ENCODE measurements at places on chromosomes 4 and X. TPM values are rescaled to one million over a fixed set of nuclear protein-coding genes. Genes with fewer than 3 reads are reported as not detected.
A peak's percentile ranks its signal among the peaks of the same experiment; 100 is the strongest.

- H3K36me3 ChIP-seq, result no peaks in the 10 kb centered on the region
- H3K27me3 ChIP-seq, result peaks cover 38% of the 10 kb centered on the region
Observed at GRCh38 chrX:805103-805670, 174.6 kb downstream of the SHOX start.

DNA sequence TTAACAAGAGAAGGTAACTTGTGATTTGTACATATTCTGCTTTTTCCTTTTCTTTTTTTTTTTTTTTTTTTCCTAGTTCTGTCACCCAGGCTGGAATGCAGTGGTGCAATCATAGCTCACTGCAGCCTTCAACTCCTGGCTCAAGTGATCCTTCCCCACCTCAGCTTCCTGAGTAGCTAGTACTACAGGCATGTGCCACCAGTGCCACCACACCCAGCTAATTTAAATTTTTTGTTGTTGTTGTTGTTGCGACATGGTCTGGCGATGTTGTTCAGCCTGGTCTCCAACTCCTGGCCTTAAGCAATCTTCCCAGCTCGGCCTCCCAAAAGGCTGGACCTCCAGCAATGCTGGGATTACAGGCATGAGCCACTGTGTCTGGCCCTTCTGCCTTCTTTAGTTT lies 1.5 kb upstream of the TACR3 start:
- no peaks in the 10 kb centered on the region for H3K27me3 ChIP-seq
- no peaks in the 10 kb centered on the region for H3K4me1 ChIP-seq
- peak; percentile 5 for DNase-seq
- no peak overlapping the region for H3K27ac ChIP-seq
- no peaks in the 10 kb centered on the region for H3K36me3 ChIP-seq
- no peak overlapping the region for H3K4me3 ChIP-seq

DNA sequence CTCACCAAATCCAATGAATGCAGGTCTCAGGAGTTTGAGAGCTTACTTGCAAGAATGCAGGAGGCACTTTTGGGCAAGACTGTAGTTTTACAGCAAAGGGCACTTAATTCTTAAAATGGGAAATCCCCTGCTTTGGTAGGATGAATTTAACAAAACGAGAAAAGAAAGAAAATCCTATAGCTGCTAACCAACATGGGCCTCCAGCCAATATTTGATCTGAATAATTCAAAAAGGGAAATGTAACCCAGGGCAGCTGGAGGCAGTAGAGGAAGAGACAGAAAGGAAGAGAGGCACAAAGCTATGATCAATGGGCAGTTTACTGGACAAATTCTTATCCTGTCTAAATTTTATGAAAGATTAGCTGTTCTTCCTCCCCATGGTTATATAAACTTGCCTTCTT lies 142.3 kb downstream of the SH3KBP1 start:
- peaks cover 9% of the 10 kb centered on the region for H3K4me1 ChIP-seq
- no peaks in the 10 kb centered on the region for H3K36me3 ChIP-seq
- no peak for DNase-seq
- no peak overlapping the region for H3K27ac ChIP-seq

- no peak overlapping the region for H3K27ac ChIP-seq
- no peaks in the 10 kb centered on the region for H3K36me3 ChIP-seq
Observed at GRCh38 chr4:121784975-121785374, 16.1 kb upstream of the EXOSC9 start.

DNA sequence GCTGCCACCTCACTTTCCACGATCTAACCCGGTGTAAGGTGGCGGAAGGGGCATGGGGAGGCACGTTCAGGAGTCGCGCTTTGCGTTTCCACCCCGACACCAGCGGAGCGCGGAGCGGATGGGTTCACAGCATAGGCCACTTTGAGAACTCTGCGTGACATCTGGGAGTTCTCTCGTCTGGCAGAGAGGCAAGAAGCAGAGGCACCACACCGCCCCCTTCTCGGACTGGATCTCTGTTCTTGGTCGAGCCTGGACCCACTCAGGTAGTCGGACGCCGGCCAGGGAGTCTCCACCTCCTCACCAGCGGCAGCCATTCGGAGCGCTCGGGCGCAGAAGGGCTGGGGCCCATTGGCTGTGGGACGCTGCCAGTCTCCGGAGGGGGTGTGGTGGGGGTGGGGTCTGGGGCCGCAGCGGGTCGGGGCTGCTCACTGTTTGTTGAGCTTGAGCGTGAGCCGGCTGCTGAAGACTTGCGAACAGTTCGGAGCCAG lies at the start of gene DACH2:
Gene DACH2, plus strand, starts transcription at position 428 of the 488 bp plus-strand sequence.
- no peak within 1 kb of the TSS for H3K27ac ChIP-seq
- no peaks in the 10 kb centered on the region for H3K4me1 ChIP-seq
- no peak for DNase-seq
- H3K27me3 ChIP-seq, result peaks cover 8% of the 10 kb centered on the region
- no peak within 1 kb of the TSS for H3K4me3 ChIP-seq

GRCh38 chrX:112734290-112734689 lies 54.6 kb upstream of the LHFPL1 start:
- no peaks in the 10 kb centered on the region for H3K27me3 ChIP-seq
- H3K4me1 ChIP-seq, result no peaks in the 10 kb centered on the region

GRCh38 chr4:3213106-3213425 lies 35.9 kb upstream of the MSANTD1 start:
- H3K27me3 ChIP-seq, result no peaks in the 10 kb centered on the region
- H3K4me1 ChIP-seq, result no peaks in the 10 kb centered on the region
- DNase-seq, result no peak
- H3K27ac ChIP-seq, result no peak overlapping the region
- H3K4me3 ChIP-seq, result no peak overlapping the region

- H3K27ac ChIP-seq, result no peak overlapping the region
- H3K27me3 ChIP-seq, result no peaks in the 10 kb centered on the region
- H3K4me1 ChIP-seq, result no peaks in the 10 kb centered on the region
- no peaks in the 10 kb centered on the region for H3K36me3 ChIP-seq
- no peak overlapping the region for H3K4me3 ChIP-seq
Observed at GRCh38 chr4:104352211-104352610, 142.5 kb downstream of the CXXC4 start.

The VCX3A gene
- total RNA-seq, result 2.3 TPM

Data from PC-9 (cell line).